GM06990 (cell line): ENCODE measurements at places on chromosomes 7 and 10.

GRCh38 chr10:34808336-34808735, 6.8 kb downstream of the PARD3 start:
- DNase-seq: no peak

- no peak for DNase-seq
These were observed 11.4 kb upstream of the LRRC61 start for GRCh38 chr7:150311711-150312110.

DNA sequence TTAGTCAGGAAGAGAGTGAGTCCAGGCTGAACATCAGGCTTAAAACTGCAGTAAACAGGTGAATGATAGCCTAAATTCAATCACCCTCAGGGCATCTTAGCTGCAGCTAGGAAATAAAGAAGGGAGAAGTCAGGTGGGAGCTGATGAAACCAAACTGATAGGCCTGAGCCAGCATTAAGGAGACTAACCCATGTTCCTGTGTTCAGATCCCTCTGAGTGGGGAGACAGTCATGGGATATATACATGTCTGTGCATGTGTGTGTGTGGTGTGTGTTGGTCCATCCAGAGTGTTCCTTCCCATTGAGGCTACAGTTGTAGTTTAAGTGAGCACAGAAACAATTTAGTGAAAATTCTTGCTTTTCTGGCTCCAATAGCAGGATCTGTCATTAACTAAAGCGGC, 480.9 kb downstream of the PHTF2 start:
- DNase-seq: no peak

DNA sequence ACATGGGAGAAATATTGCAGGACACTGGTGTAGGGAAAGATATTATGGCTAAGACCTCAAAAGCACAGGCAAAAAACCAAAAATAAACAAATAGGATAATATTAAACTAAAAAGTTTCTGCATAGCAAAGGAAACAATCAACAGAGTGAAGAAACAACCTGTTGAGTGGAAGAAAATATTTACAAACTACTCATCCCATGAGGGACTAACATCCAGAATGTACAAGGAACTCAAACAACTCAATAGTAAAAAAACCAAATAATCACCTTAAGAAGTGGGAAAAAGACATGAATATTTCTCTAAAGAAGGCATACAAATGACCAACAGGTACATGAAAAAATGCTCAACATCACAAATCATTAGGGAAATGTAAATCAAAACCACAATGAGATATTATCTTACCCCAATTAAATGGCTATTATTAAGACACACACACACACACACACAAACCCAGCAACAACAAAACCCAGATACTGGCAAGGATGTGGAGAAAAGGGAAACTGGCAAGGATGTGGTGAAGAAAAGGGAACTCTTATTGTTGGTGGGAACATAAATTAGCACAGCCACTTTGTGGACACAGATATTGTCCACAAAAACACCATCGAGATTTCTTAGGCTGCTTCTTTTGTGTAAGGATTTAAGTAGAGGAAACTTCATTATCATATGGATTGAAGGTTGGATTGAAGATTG, 9.8 kb upstream of the RAB18 start:
- no peak for DNase-seq

DNA sequence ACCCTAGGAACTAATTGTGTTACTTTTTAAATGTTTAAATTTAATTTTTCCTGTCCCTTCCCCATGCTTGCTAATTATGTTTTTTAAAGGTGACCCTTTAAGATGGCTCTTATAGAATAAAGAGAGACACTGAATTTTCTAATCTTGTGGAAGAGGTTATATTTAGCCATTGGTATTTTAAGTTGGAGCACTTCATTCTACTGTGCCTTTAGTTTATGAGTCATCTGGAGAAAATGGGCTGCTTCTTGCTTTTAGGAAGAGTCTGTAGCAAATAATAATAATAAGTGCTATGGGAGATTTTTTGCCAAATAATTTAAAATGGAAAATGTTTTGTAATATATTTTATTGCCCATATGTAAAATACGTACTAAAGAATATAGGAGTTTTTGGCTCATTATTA, 139.7 kb downstream of the ADK start:
- no peak for DNase-seq

DNA sequence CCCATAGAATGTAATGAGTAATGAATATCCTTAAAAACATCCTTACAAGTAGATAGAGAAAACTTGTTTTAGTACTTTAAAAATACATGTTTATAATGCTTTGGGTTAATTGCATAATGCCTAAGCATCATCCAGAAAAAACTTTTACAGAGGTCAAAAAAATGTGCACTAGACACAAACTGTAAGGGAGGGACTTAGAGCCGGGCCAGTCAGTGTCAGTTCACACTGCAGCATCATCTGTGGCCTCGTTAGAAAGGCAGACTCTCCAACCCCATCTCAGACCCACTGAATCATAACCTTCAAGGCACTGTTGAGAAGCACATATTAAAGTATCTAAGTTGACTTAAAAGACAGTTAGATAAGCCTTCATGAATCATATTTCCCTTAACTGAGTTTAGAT, 230.1 kb upstream of the PRPS1L1 start:
- DNase-seq: no peak

GRCh38 chr7:82438521-82438920, 5.1 kb downstream of the CACNA2D1 start:
- DNase-seq: no peak

DNA sequence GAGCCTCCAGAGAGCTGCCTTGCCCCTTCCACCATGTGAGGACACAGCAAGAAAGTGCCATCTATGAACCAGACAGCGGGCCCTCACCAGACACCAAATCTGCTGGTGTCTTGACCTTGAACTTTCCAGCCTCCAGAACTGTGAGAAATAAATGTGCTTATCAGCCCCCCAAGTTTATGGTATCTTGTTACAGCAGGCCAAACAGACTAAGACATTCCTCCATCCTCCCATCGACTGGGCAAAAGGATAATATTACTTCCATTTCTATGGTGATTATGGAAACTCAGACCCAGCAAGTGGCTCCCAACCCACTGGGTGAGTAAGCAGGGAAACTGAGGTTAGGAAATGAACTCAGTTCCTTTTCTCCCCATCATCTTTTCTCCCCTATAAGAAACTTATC, 288.4 kb downstream of the KCNMA1 start:
- DNase-seq: no peak

- DNase-seq: no peak
These were observed 12.4 kb upstream of the OR2A5 start for GRCh38 chr7:144036302-144036885.

GRCh38 chr7:66355756-66356155, 150.6 kb downstream of the TPST1 start:
- DNase-seq: no peak

GRCh38 chr10:47047577-47048525, 136.6 kb downstream of the PTPN20 start:
- DNase-seq: peak; percentile 34

DNA sequence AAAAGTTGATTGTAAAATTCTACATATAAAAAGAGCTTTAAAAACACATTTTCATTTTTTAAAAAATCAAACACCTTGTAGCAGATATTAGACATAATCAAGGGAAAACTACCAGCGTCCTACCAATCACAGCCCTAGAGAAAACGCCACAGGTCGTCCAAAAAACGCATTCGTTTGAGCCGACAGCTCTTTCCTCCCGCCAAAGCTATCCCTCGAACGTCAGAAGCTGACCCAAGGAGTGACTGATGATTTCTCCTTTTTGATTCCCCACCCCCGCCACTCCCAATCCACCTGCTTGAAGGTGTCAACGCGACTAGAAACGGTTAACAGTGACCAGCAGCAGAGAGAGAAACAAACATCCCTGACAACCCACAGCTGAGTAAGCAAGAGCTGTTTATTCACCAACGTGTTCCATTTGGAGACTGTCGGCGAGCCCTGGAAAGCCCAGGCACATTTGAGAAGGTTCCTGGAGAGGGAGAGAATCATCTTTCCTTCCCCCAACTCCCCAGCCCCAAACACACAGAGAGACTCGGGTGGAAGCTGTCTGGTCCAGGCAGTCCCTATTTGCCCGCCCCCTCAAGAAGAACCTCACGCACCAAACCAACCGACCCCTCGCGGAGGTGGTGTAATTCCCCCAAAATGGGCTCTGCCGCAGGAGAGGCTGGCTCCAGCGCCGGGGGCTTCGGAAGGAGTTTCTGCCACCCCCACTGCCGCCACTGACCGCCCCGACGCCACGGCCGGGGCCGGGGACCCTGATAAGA, 622 bp downstream of the CPEB3 start:
- DNase-seq: no peak

GRCh38 chr10:26697922-26698608, 564 bp downstream of the PDSS1 start:
- DNase-seq: no peak

- DNase-seq: peak; percentile 61
These were observed 257.7 kb upstream of the NFE2L3 start for GRCh38 chr7:25894002-25894901.

GRCh38 chr10:14571866-14572507, 202.7 kb downstream of the FAM107B start:
- no peak for DNase-seq

GRCh38 chr10:124016804-124017375, 76.5 kb downstream of the CHST15 start:
- no peak for DNase-seq

- DNase-seq: no peak
These were observed 235.7 kb downstream of the AUTS2 start for GRCh38 chr7:69833964-69834363.

DNA sequence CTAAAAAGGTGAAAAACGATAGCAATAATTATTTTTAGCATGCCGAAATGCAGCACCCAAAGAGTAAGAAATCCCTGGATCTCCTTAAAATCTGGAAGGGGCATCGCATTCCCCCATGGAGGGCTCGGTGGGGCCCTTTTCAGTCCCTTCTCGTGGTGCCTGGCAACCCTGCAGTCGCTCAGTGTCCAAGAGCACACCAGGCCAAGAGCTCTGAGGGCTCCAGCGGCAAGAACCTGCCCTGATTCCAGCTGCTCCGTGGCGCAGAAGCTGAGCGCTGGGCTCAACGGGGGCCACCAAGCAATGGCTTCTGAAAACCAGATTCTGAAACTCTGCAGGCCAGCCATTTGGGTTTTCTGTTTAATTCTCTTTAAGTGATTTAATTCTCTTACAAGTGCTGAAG, 131.2 kb downstream of the PRKAG2 start:
- DNase-seq: no peak

DNA sequence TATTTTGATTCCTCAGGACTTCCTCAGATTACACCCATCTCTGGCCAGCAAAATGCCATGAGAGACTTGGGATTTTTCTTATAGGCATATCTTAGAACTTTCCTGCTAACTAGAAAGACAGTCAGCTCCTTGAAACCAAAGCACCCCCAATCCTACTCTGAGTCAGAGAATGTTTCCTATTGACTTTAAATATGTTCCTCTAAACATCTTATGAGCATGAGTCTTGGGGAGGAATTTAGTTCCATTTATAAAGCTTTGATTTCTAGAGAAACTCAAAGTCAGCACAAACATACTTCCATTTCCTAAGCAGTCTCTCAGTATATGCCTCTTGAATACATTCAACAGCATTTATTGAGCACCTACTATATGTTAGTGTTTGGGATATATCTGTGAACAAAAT, 128.5 kb downstream of the INHBA start:
- DNase-seq: no peak

DNA sequence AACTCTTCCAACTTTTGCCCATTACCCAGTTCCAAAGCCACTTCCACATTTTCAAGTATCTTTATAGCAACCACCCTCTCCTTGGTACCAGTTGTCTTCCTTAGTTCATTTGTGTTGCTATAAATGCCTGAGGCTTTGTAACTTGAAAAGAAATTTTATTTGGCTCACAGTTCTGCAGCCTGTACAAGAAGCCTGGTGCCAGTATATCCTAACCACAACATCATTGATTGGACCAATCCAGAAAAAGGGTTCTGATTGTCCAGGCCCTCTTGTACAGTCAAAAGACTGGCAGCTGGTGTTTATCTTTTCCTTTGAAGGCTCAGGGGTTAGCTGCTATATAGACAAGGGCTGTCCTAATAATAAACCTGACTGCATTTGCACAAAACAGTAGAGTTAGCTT, 21.1 kb upstream of the ABCC2 start:
- DNase-seq: no peak

GRCh38 chr7:2134740-2135139, 98.0 kb downstream of the MAD1L1 start:
- no peak for DNase-seq

- DNase-seq: no peak
These were observed 181.4 kb downstream of the AKR1D1 start for GRCh38 chr7:138257459-138258196.

- DNase-seq: no peak
These were observed 229.2 kb downstream of the TCERG1L start for GRCh38 chr10:131082201-131082850.

GRCh38 chr7:48130658-48131108, 40.6 kb upstream of the ABCA13 start:
- peak; percentile 28 for DNase-seq

- no peak for DNase-seq
These were observed 421.5 kb downstream of the LRMDA start for GRCh38 chr10:75852851-75853484.
